Left ventricle myocardium inferior (tissue), 1 donor: ENCODE measurements at places on chromosomes 6 and 20.
A peak's percentile ranks its signal among the peaks of the same experiment; 100 is the strongest.

DNA sequence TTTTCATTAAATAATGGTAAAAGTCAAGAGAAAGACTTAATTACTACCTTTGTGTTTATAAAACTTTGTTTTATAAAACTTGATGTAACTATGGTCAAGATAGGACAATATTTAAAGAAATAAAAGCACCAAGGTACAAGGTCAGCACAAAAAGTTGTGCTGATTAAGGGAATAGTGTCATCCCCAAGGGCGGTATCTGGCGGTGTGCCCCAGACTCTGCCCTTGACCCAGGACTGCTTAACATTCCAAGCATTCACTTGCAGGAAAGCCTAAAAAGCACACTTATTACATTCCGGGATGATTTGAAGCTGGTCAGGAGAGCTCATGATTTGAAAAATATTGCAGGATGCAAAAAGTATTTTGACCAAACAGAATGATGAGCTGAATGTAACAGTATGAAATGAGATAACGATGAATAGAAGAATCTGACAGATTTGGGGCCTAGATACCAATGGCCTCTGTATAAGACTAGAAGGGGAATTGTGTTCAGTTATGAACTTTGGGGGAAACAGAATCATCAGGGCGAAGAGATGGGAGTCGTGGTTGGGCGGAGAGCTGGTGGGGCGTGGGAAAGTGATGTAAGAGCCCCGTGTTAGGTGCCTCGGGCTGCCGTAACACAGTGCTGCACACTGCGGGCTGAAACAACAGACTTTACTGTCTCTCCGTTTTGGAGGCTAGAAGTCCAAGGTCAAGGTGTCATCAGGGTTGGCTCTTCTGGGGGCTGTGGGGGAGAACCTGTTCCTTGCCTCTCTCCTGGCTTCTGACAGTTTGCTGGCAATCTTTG, 77.2 kb downstream of the CDC5L start:
- no peak for DNase-seq

GRCh38 chr6:41294214-41294872, 7.9 kb upstream of the TREM1 start:
- DNase-seq: no peak

DNA sequence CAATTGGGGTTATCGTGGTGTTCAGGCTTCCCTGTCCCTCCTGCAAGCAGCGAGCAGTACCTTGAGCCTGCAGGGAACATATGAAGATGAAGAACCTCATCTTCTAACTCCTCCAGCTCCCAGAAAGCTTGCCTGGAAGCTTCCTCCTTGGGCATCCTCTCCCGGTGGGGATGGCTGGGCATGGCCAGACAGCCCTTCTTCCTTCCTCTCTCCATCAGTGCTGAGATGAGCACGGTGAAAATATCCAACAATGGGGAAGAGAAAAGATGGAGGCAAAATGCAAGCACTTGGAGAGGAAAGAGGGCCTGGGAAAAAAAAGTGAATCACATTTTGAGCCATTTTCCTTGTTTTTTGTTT, 107.7 kb upstream of the FOXA2 start:
- DNase-seq: no peak

GRCh38 chr20:6920991-6921613, 153.6 kb downstream of the BMP2 start:
- DNase-seq: no peak

DNA sequence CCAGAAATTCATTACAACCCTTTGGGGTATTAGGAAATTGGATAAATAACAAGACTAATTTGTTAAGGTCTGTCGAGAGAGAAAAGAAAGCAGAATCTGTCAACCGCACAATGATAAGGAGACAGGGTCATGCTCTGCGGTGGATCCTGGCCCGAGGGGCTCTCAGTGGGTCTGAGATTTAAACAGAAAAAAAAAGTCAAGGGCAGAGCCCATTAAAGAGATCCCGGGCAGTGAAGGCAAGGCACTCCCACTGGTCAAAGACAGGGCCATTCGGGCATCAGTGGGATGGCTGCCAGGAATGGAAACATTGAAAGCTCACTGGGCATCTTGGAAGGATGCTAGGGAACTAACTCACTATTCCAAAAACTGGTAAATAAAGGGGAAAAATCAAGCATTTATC, 77.9 kb downstream of the GNAS-AS1 start:
- no peak for DNase-seq

DNA sequence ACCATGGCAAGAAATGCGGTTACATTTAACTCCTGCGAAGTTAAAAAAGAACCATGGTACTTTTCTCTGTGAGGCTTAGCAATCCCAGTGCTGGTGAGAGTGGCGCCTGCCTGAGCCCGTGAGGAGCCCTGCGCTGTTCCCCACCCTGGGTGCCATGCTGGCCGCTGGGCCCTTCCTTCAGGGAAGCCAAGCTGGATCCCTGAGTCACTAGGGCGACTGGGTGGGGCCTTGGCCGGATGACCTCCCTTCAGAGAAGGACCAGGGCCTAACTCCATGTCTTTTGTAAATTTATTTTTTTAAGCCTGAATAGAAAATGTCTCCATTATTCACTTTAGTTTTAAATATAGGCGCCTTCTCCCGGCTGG, 209.1 kb downstream of the ERMARD start:
- no peak for DNase-seq

- DNase-seq: no peak
Observed at GRCh38 chr6:147459780-147460179, 48.7 kb upstream of the SAMD5 start.

DNA sequence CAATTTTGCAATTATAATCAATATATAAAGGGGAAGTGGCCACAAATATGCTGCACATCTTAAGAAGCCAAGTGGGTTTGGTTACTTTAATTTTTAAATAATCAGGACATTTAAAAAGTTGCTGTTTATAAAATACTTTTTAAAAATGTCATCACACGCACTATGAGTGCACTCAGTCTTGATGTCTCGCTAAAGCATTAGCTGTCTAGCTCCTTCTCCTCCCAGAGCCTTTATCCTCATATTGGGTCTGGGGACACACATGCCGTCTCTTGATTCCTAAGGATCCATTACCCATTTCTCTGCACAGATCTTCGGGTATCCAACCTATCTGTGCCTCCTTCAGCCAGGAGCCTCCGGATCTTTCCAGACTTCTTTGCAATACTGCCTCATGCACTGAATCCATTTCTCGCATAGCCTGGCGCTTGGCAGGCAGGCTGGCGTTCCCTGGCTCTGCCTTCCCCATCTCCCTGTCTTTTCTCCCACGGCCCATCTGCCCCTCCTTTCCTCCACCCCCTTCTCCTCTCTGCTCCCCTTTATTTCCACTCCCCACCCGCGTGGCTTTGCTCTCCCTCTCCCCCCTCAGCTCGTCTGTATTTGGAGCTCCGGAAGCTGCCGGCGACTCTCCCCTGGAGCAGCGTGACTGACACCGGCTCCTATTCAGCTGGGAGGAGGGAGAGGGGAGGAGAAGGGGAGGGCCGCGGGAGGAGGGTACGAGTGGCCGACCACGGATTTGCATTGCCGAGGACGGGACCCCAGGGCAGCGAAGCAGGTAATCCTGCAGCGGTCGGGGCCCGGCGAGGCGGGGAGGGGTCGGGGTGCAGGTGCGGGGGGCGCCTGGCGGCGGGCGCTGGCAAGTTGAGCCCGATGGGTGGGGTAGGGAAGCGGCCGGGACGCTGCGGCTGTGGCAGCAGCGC, at the start of gene CAP2:
Gene CAP2 (plus strand): TSS at position 618 of the 914 bp plus-strand sequence. CDS start 27,961 bp downstream, outside the sequence.
- peak; percentile 68 for DNase-seq

DNA sequence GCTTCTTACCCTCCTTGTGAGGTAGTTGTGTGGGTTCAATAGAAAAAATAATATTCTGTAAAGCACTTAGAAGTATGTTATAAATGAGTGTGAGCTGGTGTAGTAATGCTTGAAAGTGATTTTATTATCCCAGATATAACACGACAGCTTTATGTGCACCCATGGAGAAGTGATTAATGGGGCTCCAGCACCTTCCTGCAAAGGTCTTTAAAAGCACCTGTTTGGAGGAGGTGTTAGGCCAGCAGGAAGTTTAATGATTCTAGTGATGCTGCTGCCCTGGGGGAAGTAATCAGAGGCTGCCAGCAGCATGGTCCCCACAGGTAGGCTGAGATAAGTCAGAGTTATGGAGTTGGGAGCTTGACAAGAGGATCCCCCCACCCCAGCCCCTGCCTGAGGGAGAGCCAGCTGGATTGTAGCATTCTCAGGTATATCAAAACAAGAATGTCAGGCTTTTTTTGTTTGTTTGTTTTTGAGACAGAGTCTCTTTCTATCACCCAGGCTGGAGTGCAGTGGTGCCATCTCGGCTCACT, 166.3 kb downstream of the PHACTR1 start:
- no peak for DNase-seq

DNA sequence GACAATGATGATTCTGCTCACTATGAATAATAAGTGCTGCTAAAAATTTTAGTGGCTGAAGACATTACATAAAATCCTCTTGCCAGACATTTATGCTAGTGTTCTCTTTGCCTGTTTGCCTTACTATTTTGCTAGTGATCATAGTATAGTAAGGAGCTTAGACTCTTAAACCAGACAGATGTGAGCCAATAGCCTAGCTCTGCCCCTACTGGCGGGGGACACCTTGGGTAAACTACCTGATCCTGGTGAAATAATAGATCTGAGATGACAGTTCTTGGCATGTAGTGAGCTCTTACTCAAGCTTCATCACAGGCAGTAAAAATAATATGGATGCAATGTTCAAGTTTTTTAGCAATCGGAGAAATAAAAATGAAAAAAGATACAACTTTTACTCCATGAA, 18.8 kb downstream of the ENPP3 start:
- no peak for DNase-seq

- no peak for DNase-seq
Observed at GRCh38 chr6:95576218-95576997, 927 bp upstream of the MANEA start.

DNA sequence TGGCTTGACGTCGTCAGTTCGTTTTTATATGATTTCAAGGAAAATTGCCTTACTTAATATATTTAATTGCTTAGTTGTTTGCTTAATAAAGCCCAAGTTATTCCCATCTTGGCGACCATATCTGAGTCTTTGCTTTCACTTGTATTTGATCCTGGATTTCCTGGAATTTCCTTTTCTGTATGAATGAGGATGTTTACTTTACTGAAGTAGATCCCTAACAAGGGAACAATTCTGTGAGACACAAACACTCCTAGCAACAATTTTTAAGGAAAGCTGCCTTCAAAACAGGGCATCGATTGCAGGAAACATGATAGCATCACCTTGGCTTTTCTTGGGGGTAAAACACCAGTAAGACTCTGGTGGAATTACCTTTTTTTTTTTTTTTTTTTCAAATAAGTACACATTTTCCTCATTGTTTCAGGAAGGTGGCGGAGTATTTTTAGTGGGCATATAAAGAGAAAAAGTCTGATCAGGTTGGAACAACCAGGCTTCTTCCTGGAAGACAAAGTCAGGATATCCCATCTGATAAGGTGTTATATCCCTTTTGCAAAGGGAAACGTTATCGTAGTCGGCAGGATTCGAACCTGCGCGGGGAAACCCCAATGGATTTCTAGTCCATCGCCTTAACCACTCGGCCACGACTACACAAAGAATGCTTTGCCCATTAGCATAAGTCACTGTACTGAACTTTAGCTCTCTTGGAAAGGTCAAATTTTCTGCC, 68.5 kb upstream of the ZNF184 start:
- no peak for DNase-seq

DNA sequence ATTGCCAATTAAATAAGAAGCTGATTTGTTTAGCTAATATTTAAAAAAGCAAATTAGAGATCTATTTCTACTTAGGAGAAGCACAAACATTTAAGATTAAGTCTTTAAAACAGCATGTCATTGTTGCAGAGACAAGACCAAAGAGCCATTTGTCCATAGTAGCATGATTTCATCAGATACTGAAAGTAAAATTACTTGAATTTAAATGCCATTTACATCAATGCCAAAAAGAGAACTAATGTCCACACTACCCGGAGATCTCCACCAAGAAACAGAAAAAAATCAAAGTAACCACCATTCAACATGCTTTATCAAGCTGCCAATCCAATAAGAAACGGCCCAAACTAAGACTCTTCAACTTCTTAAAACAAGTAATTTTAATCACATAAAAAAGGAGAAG, 15.7 kb downstream of the AURKA start:
- DNase-seq: no peak

- DNase-seq: no peak
Observed at GRCh38 chr20:9071976-9072726, 3.3 kb downstream of the PLCB4 start.

- DNase-seq: peak; percentile 61
Observed at GRCh38 chr20:47464380-47465101, 37.1 kb upstream of the NCOA3 start.

GRCh38 chr6:139117734-139118133, 17.1 kb upstream of the HECA start:
- no peak for DNase-seq

DNA sequence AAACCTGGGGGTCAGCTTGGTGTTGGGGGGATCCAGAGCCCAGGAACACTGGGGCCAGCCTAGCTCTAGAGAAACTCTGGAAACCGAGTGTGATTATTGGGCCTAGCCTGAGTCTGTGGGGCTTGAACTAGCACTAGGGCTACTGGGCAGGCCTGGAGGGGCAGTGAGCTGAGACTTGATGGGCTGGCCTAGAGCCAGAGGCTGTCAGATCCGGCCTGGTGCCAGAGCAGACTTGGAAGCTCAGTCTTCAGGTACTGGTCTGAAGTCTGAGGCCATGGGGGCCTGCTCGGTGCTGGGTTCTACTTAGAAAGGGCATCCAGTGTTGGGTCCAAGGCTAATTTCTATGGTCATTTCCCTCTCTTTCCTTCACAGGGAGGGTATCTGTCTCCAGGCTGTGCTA, 2.7 kb downstream of the DEFB112 start:
- DNase-seq: no peak

GRCh38 chr20:21159658-21160380, 33.9 kb downstream of the KIZ start:
- DNase-seq: no peak

DNA sequence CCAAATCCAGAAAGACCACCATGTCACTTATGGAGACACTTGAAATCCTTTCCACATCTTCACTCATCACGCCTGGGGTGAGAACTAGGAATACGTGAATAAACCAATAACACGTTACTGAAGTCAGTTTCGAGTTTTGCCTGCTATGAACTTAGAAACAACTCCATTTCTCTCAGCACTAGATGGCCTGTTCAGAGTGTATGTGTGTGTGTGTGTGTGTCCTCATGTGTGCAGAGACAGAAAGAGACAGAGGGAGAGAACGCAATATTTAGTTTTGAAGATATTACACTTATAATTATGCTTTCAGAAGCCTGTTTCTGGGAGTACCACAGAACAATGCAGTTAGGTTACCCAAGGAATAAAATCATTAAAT, 81.2 kb upstream of the CCN6 start:
- DNase-seq: no peak
